ENCODE measurements at places on chromosomes 7 and 10.

GRCh38 chr7:5210751-5211338 is 20.8 kb downstream of the WIPI2 start:
- no peak for DNase-seq

- DNase-seq: no peak
Observed at GRCh38 chr10:36677431-36677768, 448.0 kb upstream of the ANKRD30A start.

- no peak for DNase-seq
Observed at GRCh38 chr7:131104596-131105293, 222.9 kb upstream of the MKLN1 start.

DNA sequence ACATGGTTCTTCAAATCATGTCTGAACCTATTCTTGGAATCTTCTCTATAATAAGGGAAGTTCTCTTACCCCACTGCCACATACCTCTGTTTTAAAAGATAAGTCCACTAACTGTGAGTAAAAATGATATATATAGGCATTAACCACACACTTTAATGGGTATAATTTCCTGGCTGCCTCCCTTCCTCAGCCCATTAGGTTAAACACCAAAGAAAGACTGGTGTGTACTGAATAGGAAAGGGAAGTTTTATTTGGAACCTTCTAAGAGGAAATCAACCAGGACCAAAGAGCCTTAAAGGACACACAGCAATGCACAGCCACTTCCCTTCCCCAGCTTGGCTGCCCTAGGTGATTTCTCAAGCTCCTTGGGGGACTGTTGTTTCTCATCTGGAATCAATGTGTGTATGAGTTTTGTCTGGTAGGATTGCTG is 5.0 kb upstream of the WBP1L start:
- DNase-seq: no peak
